Retina (tissue), 1 donor: ENCODE measurements at places on chromosomes 7 and 10.

GRCh38 chr7:64914557-64914956 lies 11.5 kb downstream of the ZNF273 start:
- no peak for DNase-seq

DNA sequence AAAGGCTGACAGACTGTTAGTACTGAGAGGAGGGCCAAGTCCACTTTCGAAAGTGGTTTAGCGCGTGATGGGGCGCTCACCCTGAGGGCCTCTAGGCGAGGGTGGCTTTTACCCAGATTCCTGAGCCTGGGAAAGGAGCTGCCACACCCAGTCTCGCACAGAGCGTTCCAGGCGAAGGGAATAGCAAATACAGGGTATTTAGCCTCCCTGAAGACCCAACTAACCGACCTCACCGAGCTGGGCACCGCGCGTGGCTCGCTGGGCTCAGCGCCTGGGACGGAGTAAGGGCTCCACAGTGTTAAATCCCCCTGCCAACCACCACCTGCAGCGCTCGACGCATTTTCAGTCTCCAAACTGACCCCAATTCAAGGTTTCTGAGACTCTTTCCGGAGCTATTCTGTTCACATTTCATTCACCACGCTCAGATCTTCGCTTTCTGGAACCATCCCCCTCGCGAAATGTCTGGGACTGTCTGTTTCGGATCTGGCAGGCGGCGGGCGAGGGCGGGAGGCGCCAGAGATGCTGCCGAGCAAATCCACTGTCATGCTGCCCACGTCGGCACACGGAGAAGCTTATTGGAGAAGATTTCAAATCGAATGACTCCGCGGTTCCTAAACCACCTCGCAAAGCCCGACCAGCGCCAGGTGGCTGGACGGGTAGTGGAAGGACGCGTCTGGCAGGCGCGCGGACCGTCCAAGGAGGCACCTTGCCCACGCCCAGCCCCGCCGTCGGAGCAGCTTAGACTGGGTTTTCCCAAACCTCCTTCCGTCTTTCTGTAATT lies 1.4 kb upstream of the OSBPL3 start:
- DNase-seq, result peak; percentile 83

GRCh38 chr7:33792547-33793105 lies 112.7 kb upstream of the BMPER start:
- no peak for DNase-seq

- DNase-seq, result no peak
These were observed 38.0 kb downstream of the ADD3 start for GRCh38 chr10:110045772-110046171.
